PC-9 (cell line): ENCODE measurements at places on chromosomes 4 and X. TPM values are rescaled to one million over a fixed set of nuclear protein-coding genes. Genes with fewer than 3 reads are reported as not detected.

The GPR50 gene
- not detected in 2 replicates for total RNA-seq

DNA sequence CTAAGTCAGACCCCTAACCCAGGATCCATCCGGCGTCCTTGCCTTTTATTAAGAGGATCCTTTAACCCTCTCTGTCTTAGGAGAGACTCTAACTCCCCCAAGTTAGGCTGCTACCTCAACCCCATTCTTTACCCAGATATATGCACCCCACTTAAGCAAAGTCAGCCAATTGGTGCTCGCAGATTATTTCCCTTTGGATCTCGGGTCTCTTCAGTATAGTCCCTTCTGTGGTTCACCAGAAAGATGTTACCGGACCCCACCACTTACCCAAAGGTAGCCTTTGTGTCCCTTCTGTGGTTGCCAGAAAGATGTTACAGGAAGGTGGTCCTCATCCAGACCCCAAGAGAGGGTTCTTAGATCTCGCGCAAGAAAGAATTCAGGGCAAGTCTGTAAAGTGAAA lies 212.9 kb upstream of the GRID2 start:
- DNase-seq: no peak

- no peak for DNase-seq
Measured at GRCh38 chrX:2188330-2188792, 312.4 kb downstream of the DHRSX start.

DNA sequence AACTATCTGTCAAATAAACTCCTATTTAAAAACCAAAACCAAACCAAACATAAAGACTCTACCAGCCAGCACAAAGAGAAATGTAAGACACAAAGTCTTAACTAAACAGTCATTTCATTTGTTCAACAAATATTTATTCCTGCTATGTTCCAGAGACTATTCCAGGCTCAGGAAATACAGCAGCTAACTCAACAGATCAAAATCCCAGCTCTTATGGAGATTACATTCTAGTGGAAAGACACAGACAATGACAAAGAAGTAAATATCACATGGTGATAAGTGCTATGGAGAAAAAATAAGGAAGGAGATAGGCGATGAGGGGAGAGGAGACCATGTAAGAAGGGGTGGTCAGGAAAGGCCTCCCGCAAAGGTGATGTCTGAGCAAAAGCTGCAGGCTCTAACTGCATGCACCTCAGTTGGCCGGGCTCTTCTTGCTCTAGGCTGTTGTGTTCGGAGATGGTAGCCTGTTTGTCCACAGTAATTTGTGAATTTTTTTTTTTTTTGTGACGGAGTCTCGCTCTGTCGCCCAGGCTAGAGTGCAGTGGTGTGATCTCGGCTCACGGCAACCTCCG lies 15.1 kb downstream of the PPEF1 start:
- no peak for DNase-seq

The CRMP1 gene
- not detected in 2 replicates for total RNA-seq

GRCh38 chrX:70087857-70088630 lies 25.8 kb downstream of the OTUD6A start:
- no peak for DNase-seq

The MAGED4B gene
- total RNA-seq: not detected in 2 replicates

The RNF175 gene
- not detected in 2 replicates for total RNA-seq

- DNase-seq: no peak
Measured at GRCh38 chr4:151865312-151865711, 104.5 kb upstream of the GATB start.

The ZMAT1 gene
- not detected in 2 replicates for total RNA-seq

- no peak for DNase-seq
Measured at GRCh38 chr4:159163521-159163920, 60.6 kb downstream of the RAPGEF2 start.

DNA sequence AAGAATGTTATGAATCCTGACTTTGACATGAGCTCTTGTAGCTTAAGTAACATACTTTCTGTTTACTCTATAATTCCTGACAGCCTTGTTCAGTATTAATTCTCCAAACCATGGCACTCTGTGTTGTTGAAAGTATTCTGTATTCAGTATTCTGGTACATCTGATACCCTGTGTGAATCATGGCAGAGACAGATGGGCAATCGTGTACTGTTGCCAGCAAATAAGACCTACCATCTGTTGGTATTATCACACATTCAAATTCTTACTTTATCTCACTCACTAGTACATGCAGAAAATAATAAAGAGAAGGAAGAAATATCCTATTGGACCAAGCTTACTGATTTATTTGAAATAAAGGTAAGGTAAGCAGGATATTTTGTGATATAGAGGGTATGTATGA lies 7.9 kb downstream of the MBTPS2 start:
- DNase-seq: no peak

- no peak for DNase-seq
Measured at GRCh38 chr4:180828455-180829018, 1414.7 kb upstream of the TENM3 start.
